ENCODE measurements at places on chromosomes 12 and 14. TPM values are rescaled to one million over a fixed set of nuclear protein-coding genes. Genes with fewer than 3 reads are reported as not detected.

- no peak for DNase-seq
- H3K27me3 ChIP-seq: no peaks in the 10 kb centered on the region
- peaks cover 22% of the 10 kb centered on the region for H3K4me1 ChIP-seq
- no peak overlapping the region for H3K4me3 ChIP-seq
Observed at GRCh38 chr12:47236109-47236714, 156.5 kb upstream of the AMIGO2 start.

GRCh38 chr12:52788876-52789636 is 6.9 kb downstream of the KRT3 start:
- no peak overlapping the region for H3K4me3 ChIP-seq
- no peak for DNase-seq
- peaks cover 69% of the 10 kb centered on the region for H3K27me3 ChIP-seq
- H3K4me1 ChIP-seq: no peaks in the 10 kb centered on the region
- H3K27ac ChIP-seq: no peak overlapping the region
- H3K36me3 ChIP-seq: no peaks in the 10 kb centered on the region

GRCh38 chr14:101127224-101127623 is 223.7 kb upstream of the RTL1 start:
- no peaks in the 10 kb centered on the region for H3K4me1 ChIP-seq
- no peak for DNase-seq
- H3K4me3 ChIP-seq: no peak overlapping the region
- no peaks in the 10 kb centered on the region for H3K36me3 ChIP-seq

DNA sequence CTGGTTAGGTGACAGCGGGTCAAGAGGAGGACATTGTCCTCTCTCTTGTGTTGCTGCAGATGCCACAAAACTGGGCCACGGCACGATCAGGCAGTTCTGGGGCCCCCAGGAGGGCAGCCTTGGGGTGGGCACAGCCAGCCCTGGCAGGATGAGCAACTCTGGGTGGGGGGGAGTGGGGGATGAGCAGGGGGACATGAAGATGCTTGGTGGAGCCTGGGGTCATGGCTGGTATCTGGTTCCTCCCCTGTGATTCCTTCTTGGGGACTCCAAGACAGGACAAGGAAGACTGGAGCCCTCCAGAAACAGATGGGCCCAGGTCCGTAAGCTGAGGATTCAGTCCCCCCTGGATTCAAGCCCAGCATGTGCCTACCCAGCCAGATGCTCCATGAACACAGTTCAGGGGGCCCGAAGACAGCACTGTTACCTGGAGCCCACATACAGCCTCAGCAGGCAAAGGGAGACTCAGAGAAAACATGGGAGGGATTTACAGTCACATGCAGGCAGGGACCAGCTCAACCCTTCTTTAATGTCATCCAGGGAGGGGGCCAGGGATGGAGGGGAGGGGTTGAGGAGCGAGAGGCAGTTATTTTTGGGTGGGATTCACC is 10.4 kb downstream of the SERPINA1 start:
- peaks cover 53% of the 10 kb centered on the region for H3K36me3 ChIP-seq
- no peak overlapping the region for H3K27ac ChIP-seq
- no peaks in the 10 kb centered on the region for H3K27me3 ChIP-seq
- H3K4me1 ChIP-seq: peaks cover 2% of the 10 kb centered on the region
- H3K4me3 ChIP-seq: no peak overlapping the region

CNOT2 gene
- 66.2 TPM for total RNA-seq

MAP3K12 gene
- total RNA-seq: 17.5 TPM

SLC6A15 gene
- total RNA-seq: not detected

IL26 gene
- total RNA-seq: not detected

Measured in lower lobe of right lung (tissue), 2 donors.